ENCODE measurements at places on chromosomes 5 and 9. TPM values are rescaled to one million over a fixed set of nuclear protein-coding genes. Genes with fewer than 3 reads are reported as not detected.
A peak's percentile ranks its signal among the peaks of the same experiment; 100 is the strongest.

DNA sequence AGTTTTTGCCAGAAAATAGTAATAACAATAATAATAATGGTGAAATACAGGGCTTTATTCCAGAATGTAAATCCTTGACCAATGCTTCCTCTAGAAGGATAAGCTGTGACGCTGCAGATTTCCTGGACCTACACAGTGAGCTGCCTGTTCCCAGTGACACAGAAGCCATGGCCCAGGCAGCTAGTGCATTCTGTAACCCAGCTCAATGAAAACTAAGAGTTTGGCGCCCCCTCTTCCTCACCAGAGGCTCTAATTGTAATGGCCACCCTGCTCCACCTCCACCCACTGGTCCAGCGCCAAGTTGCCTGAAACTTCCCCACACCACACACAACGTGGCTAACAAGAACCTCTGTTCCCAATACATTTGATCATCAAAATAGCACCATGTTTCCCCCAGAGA is 248.1 kb downstream of the CETN3 start:
- DNase-seq, result peak; percentile 10

DNA sequence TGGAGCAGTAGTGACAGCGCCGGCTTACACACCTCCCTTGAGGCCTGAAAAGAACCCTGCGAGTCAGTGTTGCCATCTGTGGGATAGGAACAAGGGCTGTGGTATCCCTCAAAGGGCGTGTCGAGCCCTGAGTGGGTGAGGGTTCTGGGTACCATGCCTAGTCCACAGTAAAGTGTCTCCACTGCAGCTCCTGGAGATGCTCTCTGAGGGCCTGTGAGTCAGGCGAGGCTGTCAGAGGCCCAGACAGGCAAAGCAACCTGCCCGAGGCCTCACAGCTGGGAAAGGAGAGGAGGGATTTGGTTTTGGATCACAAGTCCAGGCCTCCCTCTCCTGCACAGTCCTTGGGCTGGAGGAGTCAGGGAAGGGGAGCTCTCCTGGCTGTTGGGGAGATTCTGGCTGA is 6.1 kb downstream of the PRRX2 start:
- DNase-seq, result peak; percentile 49

DNA sequence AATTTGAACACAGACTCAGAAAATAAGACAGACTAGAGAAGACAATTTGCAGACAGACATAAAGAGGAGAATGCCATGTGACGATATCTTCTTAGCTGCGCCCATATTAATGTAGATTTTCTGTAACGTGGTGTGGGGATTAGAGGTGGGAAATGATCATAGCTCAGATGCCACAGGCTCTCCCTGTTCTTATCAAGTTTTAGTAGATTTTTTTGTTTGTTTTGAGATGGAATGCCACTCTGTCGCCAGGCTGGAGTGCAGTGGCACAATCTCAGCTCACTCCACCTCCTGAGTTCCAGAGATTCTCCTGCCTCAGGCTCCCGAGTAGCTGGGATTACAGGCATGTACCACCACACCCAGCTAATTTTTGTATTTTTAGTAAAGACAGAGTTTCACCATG is 59.4 kb downstream of the VPS13A start:
- DNase-seq, result no peak

GRCh38 chr9:133894377-133895321 is 97.5 kb downstream of the VAV2 start:
- DNase-seq, result no peak

DNA sequence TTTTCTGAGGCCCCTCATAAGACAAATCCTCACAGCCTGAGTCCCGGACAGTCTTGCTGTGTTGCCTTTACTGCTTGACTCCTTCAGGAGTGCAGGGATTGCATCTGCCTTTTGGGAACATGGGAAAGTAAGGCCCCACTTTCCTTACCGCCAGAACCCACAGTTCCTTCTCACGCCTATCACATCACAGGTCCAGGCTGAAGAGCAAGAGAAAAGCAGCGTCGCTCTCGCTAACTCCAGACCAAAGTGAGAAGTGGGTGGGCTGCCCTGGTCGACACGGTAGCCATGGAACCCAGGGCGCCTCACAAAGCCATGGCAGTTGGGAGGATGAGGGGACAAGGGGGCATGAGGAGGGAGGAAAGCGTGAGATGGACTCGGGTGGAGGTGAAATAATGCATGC is 7.9 kb upstream of the ZDHHC11 start:
- DNase-seq, result no peak

DNA sequence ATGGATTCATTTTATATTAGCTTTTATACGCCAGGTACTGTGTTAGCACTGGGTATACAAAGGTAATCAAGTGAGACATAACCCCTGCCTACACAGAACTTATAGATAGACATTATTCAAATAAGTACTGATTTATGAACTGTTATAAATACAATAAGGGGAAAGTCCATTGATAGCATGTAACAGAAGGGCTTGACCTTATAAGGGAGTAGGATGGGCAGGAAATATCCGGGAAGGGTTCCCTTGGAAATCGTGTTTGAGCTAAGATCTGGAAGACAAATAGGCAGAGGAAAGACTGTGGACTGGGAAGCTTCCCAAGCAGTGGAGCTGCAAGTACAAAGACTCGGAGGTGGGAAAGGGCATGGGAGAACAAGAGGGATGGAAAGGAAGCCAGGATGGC is 111.5 kb downstream of the WDR41 start:
- no peak for DNase-seq

GRCh38 chr9:68643901-68644809 is 60.9 kb upstream of the PIP5K1B start:
- DNase-seq, result no peak

DNA sequence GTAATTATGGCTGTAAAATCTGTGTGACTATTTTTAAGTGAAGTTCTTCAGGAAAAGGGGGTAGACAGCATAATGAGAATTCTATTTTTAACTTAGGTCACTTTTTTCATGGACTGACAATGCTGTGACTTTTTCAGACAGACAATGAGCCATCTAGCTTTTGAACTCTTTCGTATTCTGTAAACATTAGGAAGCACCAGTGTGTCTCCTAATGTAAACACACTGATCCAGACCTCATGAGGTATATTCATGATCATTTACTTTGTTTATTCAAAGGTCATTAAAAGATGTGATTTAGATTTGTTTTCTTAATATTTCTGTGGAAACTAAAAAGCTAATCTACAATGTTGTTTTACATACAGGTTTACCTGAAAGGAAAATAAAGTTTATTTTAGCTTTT is 352.6 kb downstream of the ADGRV1 start:
- no peak for DNase-seq

The ZFP37 gene
- 1.4 TPM for total RNA-seq

The FYB1 gene
- 83.0 TPM for total RNA-seq

The C9orf153 gene
- total RNA-seq, result 0.16 TPM

The ADGRD2 gene
- total RNA-seq, result not detected

The ZBTB43 gene
- total RNA-seq, result 14.3 TPM

The PCDHB8 gene
- total RNA-seq, result not detected

The UBQLN1 gene
- 92.9 TPM for total RNA-seq

Measured in activated CD8-positive, alpha-beta T cell treated with anti-CD3 and anti-CD28 coated beads for 36 hours (primary cell).